ENCODE measurements at places on chromosomes 5 and 9.

DNA sequence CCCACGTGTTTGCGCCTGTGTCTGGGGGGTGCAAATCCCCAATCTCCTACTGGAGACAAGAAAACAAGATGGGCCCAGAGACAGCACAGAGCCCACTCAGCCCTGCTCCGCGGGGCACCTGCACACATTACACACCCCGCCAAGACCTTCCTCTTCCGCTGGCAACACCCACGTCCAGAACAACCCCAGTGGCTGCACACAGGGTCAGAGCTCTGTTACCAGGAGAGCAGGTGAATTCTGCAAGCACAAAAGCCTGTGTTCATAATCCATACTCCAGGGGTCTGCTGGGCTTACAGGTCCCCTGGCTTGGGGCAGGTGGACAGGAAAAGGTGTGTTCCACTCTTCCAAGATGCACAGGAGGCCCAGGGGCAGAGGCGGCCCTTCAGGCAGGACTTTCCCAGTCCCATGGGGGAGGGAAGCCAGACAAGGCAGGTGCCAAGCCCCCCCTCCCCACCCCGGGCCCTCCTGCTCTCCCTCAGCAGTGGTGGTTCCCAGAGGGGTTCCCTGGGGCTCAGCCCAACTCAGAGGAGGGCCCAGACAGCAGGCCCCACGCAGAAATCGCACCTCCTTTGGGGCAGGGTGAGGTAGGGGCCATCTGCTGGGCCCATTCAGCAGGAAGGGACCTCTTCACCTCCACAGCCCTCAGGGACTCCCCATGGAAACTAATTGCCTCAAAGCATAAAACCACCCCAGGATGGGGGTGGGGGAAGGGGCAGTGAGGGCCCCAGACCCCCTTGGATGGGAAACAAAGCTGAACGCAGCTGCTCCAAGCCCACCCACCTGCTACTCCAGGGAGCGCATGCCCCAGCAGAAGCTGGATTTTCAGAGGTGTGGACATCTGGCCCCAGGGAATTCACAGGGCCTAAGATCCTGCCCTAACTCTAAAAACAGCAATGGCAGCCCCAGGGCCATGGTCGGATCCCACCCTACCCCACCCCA is 105.3 kb downstream of the VAV2 start:
- DNase-seq = no peak

- DNase-seq = no peak
Measured at GRCh38 chr5:18102733-18103132, 468.5 kb downstream of the TAF11L14 start.

GRCh38 chr9:95516734-95517558 is at the start of gene PTCH1:
Gene PTCH1, minus strand, starts transcription at chr9:95516971.
- no peak for DNase-seq

DNA sequence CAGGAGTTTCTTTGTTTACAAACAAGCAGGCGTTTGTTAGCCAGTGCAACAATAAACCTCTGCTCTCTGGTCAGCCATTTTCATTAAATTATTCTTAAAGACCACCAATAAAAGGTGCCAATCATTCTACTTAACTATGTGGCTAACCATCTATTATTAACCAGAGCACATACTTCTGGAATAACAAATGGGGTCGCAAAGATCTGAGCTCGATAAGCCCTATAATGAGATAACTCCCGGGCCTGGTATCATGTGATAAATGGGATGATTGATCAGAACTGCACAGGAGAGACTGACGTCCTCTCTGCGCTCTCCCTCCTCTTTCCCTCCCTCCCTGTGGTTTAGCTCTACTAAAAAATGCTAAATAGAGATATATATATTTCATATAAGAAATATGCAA is 488.2 kb downstream of the NTRK2 start:
- DNase-seq = no peak

GRCh38 chr5:175743676-175744210 is 85.9 kb downstream of the HRH2 start:
- DNase-seq = peak; percentile 36

DNA sequence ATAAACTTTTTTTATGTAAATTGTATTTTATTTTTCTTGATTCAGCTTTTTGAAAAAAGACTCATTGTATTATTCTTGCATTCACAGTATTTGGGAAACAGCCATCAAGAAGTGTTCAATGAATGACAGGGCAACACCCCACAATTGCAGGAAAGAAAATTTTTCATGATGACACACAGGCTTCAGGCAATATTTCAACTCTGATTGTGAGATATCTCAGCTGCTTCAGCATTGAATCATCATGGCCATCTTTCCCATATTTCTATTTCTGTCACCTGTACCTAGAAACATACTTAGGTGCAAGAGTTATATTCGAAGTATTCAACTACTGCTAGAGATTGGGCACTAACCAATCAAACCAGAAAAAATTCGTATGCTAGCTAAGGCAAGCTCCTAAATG is 446.0 kb downstream of the ISL1 start:
- no peak for DNase-seq

DNA sequence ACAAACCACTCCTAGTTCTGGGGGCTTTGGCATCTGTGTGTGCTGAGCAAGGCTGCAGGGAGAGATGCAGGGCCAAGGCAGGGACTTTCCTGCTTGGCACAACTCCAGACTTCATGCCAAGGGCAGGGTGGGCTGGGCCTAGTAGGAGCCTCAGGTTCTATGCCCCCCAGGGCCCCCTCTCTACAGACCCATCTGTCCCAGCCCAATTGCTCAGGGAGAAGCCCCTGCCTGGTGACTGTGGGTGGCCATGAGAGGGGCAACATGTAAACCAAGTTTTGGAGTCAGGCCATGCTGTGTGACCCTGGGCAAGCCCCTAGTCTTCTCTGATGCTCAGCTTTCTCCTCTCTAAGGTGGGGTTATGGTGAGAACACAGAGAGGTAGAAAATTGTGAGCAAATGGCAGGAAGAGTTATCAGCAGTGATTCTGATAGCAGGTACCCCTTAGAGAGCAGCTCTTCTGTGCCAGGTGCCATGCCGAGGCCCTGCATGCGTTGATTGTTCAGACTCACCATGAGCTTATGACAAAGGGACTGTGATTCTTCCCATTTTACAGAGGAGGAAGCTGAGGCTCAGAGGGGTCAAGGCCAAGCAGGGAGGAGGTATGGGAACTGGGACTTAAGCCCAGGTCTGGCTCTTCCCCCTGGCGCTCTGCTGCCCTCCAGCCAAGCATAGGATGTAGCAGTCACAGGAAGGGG is 5.2 kb downstream of the OLFML2A start:
- no peak for DNase-seq

DNA sequence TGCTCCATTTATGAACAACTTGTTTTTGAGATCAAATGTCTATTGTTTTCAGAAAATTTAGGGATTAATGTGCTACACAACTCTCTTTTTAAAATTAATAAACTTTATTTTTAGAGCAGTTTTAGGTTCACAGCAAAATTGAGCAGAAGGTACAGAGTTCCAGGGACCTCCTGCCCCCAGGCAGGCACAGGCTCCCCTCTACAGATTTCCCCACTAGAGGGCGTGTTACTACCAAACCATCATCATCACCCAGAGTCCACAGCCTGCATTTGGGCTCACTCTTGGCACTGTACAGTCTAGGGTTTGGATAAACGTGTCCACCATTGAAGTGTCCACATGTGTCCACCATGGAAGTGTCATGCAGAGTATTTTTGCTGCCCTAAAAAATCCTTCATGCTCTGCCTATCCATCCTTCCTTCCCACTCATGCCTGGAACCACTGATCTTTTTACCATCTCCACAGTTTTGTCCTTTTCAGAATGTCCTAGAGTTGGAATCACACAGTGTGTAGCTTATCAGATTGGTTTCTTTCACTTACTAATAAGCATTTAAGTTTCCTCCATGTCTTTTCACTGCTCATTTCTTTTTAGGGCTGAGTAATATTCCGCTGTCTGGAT is 61.7 kb downstream of the MRPL36 start:
- no peak for DNase-seq

DNA sequence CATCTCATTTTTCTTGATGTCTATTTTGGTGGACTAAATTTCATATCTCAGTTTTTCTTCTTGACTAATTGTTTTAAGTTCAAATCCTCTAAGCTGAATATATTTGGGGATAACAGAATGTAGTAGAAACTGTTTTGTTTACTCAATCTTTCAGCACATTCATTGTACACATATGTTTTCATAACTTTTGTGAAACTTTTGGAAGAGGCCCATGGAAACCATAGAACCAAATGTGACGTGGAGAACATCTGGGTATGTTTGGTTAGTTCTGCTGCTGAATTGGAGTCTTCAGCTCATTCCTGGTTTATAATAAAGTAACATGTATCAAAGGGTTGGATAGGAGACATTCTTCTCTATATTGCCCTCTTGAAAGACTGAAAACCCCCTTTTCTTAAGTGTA is 88.4 kb downstream of the CCDC171 start:
- DNase-seq = no peak

DNA sequence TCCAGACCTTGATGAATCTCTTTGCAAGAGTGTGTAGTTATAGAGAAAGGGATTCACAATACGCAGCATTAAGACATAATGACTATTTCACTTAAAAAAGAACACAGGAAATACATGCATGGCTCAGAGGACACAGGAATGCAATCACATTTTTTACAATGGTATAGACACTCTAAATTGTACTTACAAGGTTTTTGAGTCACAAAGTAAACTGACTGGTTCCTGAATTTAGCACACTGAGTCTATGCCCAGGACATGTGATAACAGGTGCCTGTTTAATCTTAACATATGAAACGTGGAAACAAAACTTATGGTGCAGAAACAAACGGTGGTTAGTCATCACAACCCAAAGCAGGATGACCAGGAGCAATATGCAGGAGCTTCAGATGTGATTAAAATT is 6.7 kb downstream of the EPB41L4A start:
- DNase-seq = no peak

GRCh38 chr5:72624641-72625236 is 117.5 kb upstream of the ZNF366 start:
- DNase-seq = no peak

Measured in left renal pelvis (tissue), 4 donors.